GM23338 (cell line): ENCODE measurements at places on chromosomes 1 and 21.

- DNase-seq: peak; percentile 55
These were observed 190.9 kb upstream of the ADGRL4 start for GRCh38 chr1:79197421-79197820.

GRCh38 chr1:160028426-160028825 lies 3.4 kb downstream of the PIGM start:
- DNase-seq: no peak

GRCh38 chr1:76294482-76295194 lies 220.1 kb downstream of the ST6GALNAC3 start:
- no peak for DNase-seq

GRCh38 chr1:55010887-55011217 lies 12.1 kb downstream of the BSND start:
- peak; percentile 59 for DNase-seq

- DNase-seq: no peak
These were observed 15.2 kb downstream of the AKNAD1 start for GRCh38 chr1:108841703-108842102.

DNA sequence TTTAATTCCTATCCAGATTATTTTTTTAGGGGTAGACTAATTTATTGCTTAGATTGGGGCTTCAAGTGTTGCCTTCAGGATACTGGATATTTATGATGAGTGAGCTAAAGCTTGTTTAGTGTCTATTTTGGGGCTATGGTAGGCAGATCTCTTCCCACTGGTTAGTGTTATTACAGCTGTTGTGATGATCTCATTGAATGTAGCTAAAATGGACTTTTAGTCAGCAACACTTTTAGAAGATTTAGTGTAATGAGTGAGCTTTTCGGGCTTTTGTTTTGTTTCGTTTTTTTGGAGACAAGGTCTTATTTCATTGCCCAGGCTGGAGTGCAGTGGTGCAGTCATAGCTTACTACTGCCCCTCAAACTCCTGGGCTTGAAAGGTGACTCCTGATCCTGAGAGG lies 14.2 kb downstream of the THRAP3 start:
- DNase-seq: no peak

GRCh38 chr21:42550817-42551216 lies 37.2 kb downstream of the SLC37A1 start:
- DNase-seq: peak; percentile 66

DNA sequence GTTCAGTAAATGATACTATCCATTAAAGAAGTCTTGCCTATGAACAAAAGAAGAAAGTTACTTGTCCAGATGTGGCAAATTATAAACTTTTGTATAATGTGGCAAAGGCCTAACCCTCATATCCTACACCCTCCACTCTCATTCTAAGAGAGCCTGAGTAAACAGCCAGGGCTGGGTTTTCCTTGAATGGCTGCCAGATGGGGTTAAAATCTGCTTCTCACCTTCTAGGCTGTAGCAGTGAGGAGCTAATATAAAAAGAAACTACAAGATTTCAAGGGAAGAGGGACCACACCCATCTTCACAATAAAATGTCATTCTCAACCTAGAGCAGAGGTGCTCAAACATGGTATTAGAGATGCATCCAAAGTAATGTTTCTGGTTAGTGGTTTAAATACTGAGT lies 8.9 kb downstream of the RABIF start:
- DNase-seq: no peak

GRCh38 chr21:42553435-42553834 lies 39.8 kb downstream of the SLC37A1 start:
- no peak for DNase-seq

DNA sequence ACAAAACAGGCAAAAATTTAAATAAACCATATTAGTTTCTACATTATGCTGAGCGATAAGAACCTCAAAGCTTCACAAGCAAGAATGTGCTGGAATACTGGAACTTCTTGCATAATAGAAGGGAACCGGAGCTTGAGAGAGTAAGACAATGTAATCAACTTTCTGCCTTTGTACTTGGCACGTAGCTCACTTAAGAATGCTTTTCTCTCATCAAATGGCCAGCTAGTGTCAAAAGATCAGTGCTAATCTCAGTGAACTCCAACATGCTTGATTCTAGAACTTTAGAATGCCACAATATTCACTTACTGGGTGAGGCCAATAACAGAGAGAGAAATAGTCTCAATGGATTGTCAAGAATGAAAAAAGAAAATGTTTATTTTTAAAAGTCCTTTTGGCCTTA lies 486.1 kb upstream of the LRRC7 start:
- peak; percentile 18 for DNase-seq

DNA sequence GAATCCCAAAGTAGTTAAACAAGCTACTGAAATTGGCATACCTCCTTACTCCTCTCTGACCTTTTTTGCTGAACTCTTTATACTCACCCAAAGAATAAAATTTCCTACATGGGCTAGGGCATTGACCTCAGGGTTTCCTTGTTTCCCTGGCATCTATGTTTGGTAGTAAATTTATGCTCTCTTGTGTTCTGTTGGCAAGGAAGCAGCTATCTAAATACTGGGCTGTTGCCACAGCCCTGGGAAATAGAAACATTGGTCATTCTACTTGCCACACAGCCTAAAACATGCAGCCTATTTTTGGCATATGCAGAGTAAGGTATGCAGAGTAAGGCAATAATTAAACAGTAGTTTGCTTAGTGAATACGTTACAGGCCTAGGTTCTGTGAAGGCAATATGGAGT lies 351.4 kb downstream of the HLX start:
- DNase-seq: no peak

GRCh38 chr1:202815120-202815519 lies 4.4 kb downstream of the PCAT6 start:
- DNase-seq: no peak

- DNase-seq: peak; percentile 34
These were observed 8.5 kb downstream of the PDZK1IP1 start for GRCh38 chr1:47181095-47181954.

DNA sequence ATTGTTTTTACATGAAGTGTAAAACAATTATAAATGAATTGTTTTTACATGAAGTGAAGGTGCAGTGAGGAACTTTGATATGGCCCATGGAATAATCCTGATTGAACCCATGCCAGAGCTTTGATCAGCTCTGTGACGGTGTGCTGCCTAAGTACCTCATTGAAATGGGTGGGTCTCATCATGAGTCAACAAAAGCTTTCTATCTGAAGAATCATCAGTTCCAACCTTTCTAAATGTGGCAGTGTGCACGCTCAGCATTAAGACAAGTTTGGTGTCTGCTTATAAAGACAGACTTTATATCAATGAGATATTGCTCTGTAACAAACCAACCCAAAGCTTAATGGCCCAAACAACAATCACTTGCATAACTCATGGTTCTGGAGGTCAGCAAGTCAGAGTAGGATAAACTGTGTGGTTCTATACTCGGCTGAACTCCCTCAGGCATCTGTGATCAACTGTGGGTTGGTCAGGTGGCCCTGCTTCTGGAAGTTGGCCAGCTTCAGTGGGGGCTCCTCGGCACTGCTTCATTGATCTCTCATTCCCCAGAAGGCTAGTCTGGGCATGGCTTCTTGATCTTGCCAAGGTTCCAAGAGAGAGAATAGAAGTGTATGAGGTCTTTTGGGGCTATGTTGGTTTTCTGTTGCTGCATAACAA lies 258.0 kb downstream of the LTN1 start:
- DNase-seq: no peak

- no peak for DNase-seq
These were observed 104.7 kb downstream of the CASZ1 start for GRCh38 chr1:10691740-10692125.

- peak; percentile 51 for DNase-seq
These were observed 25.8 kb downstream of the PRDM2 start for GRCh38 chr1:13725714-13726175.

DNA sequence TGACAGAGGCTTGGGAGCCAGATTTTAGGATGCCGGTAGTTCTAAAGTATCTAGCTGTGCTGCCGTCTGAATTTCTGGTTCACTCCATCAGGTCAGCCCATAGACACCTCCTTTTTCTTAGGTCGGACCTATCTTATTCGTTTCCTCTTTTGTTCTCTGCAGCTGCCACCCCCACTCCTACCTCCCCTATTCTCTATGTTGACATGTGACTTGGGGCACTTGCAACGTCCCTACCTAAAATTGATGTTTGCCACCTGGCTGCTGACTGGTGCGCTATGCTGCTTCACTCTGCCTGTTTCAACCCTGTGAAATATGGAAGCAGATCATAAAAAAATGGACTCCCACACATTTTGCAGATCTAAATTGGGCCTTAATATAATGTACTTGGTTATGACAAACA lies 55.3 kb downstream of the PBX1 start:
- no peak for DNase-seq

DNA sequence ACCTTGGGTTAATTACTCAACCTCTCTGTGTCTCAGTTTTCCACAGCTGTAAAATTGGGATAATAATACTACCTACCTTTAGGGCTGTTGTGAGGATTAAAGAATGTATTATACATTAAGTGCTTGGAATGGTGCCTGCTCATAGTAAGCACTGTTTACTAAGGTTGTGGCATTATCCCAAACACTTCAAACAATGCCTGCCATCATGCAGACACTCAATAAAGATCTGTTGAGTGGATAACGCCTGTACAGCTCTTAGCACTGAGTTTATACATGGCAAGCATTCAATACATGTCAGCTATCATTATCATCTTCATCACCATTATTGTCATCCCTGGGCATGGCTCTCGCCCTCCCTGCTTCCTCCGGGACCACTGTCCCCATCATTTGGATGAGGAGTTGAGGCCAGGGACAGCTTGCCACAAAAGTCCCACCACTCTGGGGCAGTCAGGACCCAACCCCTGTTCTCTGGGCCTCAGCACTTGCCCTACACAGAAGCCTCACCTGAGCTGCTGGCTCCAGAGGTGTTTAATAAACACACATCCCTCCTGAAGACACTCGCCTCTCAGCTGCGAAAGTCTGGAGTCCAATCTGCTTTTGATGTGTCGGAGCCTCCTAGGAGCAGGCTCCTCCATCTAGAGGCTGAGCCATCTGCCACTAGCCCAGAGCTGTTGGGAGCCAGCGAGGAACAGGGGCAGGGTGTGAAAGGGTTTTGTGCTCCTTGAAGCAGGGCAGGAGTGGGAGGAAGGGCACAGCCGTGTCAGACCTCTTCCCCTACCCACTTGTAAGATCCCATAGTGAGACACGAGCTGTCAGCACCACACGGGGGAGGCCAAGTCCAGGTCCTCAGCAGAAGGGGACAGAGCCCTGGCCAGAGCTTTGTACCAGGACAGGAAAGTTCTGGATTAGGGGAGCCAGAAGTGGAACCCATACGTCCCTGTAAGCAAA lies 80.9 kb upstream of the ZC3H12A start:
- DNase-seq: no peak

- no peak for DNase-seq
These were observed 611 bp upstream of the ZSWIM5 start for GRCh38 chr1:45206808-45207623.

DNA sequence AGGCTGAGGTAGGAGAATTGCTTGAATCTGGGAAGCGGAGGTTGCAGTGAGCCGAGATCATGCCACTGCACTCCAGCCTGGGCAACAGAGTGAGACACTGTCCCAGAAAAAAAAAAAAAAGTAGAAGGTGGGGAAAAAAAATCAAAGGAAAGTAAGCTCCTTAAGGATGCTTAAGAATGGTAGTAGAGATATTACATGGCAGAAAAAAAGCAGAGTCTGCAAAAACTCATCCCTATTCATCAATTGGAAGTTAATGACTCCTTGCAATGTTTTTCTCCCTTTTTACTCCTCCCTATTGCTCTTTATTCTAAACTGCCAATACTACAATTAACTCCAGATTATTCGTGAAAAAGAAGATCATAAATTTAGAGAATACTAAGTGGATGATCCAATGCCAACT lies 23.4 kb downstream of the ENAH start:
- DNase-seq: no peak

- DNase-seq: peak; percentile 76
These were observed 218.5 kb downstream of the SDCCAG8 start for GRCh38 chr1:243474136-243474881.

DNA sequence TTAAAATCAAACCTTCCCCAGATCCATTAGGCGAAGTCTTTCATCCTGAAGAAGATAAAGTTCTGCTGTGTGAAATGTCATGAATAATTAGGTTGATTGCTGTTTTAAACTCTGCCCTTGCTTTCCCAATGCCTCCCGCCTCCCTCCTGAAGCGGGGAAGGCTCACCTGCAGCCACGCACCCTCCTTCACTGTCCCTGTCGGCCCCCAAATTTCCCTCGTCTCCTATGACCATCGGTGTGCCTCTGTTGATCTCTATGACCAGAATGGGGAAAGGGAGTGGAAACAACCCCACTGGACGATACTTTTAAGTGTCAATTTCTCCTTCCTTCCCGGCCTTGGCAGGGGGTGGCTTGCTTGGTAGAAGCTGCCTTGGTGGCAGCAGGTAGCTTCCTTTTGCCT lies 35.1 kb downstream of the LHX4 start:
- DNase-seq: no peak

DNA sequence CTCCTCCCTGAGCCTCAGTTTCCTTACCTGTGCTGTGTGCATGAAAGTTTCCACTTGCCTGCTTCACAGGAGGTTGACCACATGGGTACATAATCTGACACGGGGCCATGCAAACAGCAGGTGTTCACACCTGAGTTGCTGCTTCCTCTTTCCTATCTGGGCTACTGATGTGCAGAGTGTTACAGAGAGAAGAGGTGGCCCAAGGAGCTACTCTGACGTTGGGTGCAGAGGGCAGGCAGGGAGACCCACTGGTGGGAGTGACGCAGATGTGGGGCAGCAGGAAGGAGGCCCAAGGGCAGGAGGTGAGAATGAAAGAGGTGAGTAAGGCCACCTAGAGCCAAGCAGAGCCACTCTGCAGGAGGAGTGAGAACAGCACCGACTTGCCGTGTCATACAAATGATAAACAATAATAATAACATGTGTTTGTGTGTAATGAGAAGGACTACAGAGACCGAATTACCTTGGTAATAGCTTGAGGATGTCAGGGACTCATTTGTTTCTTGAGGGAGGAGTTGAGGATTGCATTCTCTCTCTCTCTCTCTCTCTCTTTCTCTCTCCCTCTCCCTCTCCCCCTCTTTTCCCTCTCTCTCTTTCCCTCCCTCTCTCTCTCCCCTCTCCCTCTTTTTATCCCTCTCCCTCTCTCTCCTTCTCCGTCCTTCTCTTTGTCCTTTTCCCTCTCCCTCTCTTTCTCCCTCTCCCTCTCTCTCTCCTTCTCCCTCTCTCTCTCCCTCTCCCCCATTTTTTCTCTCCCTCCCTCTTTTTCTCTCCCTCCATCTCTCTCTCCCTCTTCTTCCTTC lies 87.4 kb upstream of the IGSF21 start:
- no peak for DNase-seq

DNA sequence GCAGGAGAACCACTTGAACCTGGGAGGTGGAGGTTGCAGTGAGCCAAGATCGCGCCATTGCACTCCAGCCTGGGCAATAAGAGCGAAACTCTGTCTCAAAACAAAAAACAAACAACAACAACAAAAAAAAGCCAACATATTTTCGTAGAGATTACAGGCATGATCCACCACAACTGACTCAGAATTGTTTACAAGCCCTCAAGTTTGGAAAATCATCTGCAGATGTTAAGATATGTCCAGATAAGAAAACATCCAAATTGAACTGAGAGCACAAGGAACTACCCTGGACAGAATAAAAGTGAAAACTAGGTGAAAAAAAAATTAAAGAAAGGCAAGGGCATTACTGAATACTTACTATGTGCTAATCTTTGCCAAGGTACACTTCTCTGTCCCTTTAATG lies 89.8 kb upstream of the WLS start:
- DNase-seq: no peak
